Activated CD4-positive, alpha-beta memory T cell treated with anti-CD3 and anti-CD28 coated beads for 36 hours (primary cell): ENCODE measurements at places on chromosomes 4 and X.

DNA sequence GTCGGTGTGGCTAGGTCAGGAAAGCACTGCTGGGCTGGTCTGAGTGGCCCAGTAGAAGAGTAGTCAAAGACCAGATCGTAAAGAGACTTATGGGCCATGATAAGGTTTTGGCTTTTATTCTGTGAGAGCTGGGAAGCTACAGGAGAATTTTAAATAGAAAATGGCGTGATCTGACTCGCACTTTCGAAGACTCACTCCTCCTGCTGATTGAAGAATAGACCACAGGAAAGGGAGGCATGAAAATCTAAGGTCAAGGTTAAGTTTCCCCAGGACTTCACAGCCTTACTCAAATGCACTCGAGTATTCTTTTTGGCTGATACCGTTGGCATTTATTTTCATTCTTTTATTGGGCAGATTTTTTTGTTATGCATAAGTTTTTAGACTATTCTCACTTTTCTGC lies 231.4 kb upstream of the ANKRD50 start:
- H3K4me3 ChIP-seq = no peak overlapping the region
- DNase-seq = no peak
- H3K27ac ChIP-seq = no peak overlapping the region
- H3K27me3 ChIP-seq = no peaks in the 10 kb centered on the region
- no peaks in the 10 kb centered on the region for H3K4me1 ChIP-seq

GRCh38 chr4:18695733-18696527 lies 674.4 kb upstream of the LCORL start:
- H3K36me3 ChIP-seq = no peaks in the 10 kb centered on the region
- no peaks in the 10 kb centered on the region for H3K4me1 ChIP-seq
- DNase-seq = no peak
- H3K4me3 ChIP-seq = no peak overlapping the region

DNA sequence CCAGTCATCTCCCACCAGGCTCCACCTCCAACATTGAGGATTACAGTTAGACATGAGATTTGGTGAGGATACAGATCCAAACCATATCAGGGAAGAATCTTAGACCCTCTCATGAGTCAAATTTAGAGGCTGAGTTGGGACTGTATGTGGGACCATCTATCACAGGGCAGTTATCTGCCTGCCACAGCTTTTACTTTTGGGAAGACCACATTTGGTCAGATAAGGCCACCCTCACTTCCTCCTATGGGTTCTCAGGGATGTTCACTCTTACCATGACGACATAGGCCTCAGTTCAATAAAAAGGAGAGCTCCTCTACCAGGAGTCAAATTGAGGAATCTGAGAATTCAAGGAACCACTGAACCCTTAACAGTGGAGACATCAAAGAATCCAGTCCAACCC lies 2.1 kb downstream of the MAGEB2 start:
- no peak for DNase-seq
- no peak overlapping the region for H3K4me3 ChIP-seq
- no peaks in the 10 kb centered on the region for H3K27me3 ChIP-seq
- H3K36me3 ChIP-seq = no peaks in the 10 kb centered on the region
- H3K27ac ChIP-seq = no peak overlapping the region

- H3K36me3 ChIP-seq = no peaks in the 10 kb centered on the region
- DNase-seq = peak; percentile 36
- no peaks in the 10 kb centered on the region for H3K27me3 ChIP-seq
- no peak overlapping the region for H3K27ac ChIP-seq
Measured at GRCh38 chrX:40471965-40472648, 108.7 kb upstream of the ATP6AP2 start.
